ENCODE measurements at places on chromosomes 12 and 14.

GRCh38 chr12:40156021-40156764 lies 50.3 kb upstream of the SLC2A13 start:
- no peak for DNase-seq

DNA sequence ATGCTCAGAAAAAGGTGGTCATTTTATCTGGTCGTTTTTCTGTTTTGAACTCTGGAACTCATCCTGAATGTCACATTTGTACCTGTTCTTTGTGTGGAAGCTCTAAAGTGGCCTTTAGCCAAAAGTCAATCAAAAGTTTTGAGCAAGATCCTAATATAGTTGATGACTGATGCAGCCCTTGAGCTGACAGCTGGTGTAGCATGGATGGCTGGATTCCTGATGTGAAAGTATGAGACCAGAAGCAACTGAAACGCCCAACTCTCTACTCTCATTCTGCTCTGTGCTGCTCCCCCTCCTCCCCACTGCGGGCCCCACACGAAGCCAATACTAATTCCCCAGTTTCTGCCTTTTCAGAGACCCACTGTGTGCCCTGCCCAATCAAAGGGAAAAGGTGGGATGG lies 10.3 kb upstream of the MYH7 start:
- DNase-seq: no peak

GRCh38 chr14:56004786-56005185 lies 113.4 kb upstream of the PELI2 start:
- DNase-seq: no peak

DNA sequence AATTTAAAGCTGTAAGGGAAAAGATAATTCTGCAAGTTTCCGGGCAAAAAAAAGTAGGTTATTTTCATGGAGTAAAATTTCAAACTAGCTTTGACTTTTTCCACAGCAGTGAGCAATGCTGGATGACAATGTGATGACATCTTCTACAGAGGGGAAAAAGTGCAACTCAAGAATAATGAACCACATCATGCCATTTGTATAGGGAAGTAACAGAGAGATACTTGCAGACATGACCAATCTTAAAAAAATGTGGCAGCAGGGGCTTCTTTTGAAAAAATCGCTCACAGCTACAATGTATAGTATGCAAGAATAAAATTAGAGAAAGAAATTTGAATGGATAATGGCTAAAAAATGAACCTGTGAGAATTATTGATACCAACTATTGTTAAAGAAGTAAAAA lies 115.5 kb downstream of the DHRS2 start:
- no peak for DNase-seq

DNA sequence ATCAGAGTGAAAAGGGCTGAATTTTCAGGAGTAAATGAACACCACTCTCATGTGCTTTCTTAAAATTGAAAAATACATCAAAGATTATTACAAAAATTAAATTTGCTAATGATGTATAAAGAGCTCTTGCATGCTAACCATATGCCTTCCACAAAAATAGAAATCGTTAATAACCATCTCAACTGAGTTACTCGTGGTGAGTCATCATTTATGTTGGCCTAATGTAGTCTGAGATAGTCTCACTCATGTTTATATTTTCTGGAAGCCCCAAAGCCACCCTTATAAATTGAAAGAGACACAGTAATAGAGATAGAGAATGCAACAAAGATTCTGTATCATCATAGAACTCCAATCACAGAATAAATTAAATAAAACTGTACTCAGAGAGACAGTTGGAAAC lies 131.2 kb downstream of the KCNH5 start:
- no peak for DNase-seq

- DNase-seq: no peak
Observed at GRCh38 chr14:34997762-34998161, 15.0 kb downstream of the SRP54 start.

- DNase-seq: no peak
Observed at GRCh38 chr12:97177481-97177880, 270.4 kb downstream of the NEDD1 start.

- DNase-seq: no peak
Observed at GRCh38 chr12:1474041-1474573, 120.3 kb downstream of the FBXL14 start.

DNA sequence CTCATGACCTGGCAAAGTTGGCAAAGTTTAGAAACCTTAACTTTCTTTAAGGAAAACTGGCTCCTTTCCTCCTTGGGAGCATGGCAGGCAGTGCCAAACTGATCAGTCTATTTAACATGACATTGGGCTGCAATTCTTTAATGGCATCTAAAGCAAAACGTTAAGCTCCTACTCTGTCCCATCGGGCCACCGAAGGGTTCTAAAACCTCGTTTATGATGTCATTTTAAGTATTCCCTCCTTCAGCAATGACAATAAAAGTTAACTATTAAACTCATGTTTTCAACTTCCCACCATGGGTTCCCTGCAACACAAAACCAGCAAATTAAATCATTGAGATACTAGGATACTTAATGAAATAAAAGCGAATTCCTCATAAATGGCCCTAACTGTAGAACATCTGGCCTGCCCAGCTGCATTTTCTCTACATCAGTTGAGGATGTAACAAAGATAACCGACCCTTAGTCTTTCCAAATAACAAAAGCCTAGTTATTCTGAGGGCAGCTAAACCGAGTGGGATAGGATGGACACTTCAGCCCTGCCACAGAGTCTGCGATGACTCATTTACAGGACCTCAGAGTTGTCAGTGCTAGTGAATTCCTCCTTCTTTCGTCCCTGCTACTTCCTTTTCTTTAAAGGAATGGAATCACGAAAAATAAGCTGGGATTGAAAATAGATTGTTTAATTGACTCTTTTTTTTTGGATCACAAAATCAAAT lies 34.5 kb upstream of the RIC8B start:
- no peak for DNase-seq

- DNase-seq: no peak
Observed at GRCh38 chr12:112183141-112184021, 58.0 kb downstream of the TRAFD1 start.

GRCh38 chr12:5170844-5171243 lies 127.2 kb downstream of the KCNA5 start:
- no peak for DNase-seq

- DNase-seq: no peak
Observed at GRCh38 chr12:108570743-108571608, 8.6 kb downstream of the ISCU start.

DNA sequence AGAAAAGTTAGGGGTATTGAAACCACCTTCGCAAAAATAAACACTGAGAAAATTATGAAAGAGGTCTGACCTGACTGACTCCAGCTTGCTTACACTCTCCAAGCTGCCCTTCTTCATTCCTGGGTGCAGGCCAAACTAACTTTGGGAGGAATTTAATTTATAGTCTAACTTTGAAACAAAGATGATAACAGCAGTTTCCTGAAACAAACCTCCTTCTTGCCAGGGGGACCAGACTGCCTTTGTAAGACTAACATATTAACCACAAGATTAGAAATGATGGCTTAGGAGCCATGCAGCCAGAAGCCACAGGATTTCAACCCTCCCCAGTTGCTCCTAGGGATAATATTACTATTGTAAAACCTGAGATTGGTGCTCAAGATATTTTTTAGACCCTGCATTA lies 13.8 kb upstream of the EEA1 start:
- no peak for DNase-seq

DNA sequence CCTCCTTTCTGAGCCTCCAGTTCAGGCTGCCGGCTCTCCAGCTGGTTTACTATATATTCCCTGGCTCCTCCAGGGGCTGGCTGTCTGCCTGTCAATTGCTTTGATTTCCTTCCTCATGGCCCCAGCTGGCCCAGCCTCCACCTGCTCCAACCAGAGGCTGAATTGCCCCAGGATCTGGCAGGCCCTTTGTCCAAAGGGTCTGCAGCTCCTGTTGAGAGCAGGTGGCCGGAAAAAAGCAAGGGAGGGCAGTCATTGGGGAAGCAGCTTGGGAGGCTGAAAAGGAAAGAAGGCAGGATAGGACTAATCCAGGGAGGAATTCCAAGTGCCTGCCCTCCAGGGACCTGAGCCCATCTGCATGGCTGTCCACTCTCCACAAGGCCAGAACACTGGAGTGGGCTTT lies 25.3 kb downstream of the PAH start:
- no peak for DNase-seq

DNA sequence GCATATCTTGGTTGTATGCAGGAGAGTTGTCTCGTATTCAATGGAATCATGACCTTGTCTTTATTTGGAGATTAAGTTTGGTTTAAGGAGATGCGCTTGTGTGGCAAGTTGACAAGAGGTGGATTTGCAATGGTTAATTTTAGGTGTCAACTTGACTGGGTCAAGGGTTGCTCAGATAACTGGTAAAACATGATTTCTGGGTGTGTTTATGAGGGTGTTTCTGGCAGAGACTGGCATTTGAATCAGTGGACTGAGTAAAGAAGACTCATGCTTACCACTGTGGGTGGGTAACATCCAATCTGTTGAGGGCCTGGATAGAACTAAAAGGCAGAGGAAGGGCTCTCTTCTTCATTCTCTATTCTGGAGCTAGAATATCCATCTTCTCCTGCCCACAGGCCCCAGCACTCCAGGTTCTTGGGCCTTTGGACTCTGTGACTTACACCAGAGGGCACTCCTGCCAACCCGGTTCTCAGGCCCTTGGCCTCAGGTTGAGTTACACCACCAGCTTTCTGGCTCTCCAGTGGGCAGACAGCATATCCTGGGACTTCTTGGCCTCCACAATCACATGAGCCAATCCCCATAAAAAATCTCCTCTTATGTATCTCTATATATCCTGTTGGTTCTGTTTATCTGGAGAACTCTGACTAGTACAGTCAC lies 141.5 kb upstream of the ARID2 start:
- no peak for DNase-seq
